ENCODE measurements at places on chromosomes 5 and 9.

GRCh38 chr5:22050931-22051330 lies 802.2 kb downstream of the CDH12 start:
- no peak for DNase-seq

- no peak for DNase-seq
These were observed 159.7 kb downstream of the ATP10B start for GRCh38 chr5:160692271-160692670.

GRCh38 chr5:6398570-6399230 lies 20.4 kb upstream of the MED10 start:
- DNase-seq = no peak

- DNase-seq = no peak
These were observed 140.8 kb downstream of the CEP120 start for GRCh38 chr5:123282444-123282843.

DNA sequence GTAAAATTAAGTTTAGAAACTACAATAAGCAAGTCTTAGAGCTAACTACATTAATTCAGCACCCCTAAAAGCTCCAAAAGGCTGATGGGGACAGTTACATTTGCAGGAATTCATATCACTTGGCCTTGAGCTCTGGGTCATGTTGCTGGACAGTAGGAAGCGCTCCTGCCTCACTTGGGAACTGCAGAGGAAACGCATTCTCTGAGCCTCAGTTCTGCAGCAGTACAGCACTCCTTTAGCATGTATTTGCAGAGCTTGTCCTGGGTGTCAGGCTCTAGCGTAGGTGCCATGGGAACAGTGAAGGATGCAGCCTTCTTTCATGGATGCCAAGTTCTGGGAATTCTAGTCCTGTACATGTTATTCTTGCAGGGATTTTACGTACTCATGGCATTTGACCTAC lies 710.4 kb downstream of the IRX1 start:
- no peak for DNase-seq

DNA sequence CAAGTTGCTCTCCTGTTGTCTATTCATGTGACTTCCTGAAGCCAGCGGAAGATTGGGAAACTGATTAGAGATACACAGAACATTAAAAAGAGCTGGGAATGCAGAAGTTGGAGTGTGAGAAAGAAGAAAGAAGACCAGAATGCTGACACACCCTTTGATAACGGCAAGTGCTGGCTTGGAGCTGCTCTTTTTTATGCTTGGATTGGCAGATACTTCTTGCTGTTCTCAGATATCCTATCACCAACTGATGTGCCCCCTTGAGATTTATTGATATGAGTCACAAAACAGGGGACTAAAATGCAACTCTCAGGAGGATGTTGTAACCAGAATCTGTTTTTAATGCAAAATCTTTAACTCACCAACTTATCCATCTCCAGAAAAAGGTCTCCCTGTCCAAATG lies 56.0 kb upstream of the ASTN2 start:
- no peak for DNase-seq

- DNase-seq = no peak
These were observed 21.4 kb downstream of the SPZ1 start for GRCh38 chr5:80341016-80341775.

DNA sequence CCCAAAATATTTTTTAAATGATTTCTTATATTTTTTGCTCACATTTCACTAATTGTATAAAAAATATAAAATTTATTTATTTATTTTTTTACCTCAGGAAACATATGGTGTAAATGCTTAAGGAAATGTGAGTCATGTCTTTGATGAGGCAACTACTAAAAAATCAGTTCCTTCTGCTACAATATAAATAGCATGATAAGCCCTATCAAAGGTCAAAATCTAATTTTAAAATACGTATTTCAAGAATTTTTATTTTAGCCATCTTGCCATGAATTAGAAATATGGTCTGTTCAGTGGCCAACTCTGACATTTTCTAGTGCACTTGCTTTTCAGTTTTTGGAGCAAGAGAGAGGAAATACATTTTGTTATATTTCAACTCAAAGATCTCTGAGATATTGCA lies 50.5 kb downstream of the PDE4D start:
- no peak for DNase-seq

DNA sequence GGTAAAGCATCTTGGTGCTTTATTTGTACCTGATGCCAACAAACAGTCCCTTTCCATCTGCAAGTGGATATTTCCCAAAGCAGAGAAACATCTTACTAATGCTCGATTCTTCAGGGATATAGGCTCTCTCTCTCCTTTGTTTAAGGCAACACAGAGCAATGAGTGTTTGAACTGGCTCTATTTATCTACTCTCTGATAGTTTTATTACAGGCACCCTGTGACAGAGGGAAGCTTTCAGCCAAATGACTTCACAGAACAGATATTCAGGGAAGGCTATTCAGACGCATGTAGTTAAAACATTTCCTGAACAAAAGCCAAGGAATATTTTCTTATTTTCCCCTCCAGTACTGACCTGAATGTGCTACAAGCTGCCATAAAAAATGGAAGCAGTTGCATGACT lies 141.8 kb downstream of the YIPF5 start:
- DNase-seq = no peak

GRCh38 chr5:127562252-127562651 lies 44.8 kb downstream of the PRRC1 start:
- no peak for DNase-seq

- no peak for DNase-seq
These were observed 24.7 kb downstream of the SLC9A3 start for GRCh38 chr5:499233-500209.

DNA sequence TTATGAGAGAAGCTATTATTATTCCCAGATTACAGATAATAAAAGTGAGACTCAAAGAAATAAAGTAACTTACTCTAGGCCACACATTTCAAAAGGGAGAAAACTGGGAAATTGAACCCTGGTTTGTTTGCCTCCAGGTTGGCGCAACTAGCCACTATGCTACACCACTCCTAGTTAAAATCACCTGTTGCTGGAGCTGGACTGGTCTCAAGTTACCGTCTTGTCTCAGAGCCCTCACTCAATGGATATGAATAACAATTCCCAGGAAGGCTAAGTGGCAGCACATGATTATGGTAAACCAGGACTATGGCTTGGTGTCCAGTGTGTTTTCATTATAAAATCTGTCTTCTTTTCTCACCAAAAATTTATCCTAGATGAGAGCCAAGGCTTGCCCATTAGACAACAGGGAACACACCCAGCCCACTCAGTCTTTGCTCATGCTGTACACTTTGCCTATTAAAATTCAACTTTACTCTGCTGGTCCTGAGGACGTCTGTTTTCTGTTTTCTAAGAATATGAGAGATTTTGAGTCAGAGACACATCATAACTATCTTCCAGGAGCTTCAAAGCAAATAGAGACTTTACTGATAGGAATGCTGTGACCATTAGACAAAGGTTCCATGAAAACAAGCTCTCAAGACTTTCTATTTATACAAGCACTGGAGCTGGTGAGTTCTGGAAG lies 58.1 kb downstream of the ADRB2 start:
- DNase-seq = no peak

GRCh38 chr5:76701298-76701697 lies 14.6 kb upstream of the F2R start:
- no peak for DNase-seq

DNA sequence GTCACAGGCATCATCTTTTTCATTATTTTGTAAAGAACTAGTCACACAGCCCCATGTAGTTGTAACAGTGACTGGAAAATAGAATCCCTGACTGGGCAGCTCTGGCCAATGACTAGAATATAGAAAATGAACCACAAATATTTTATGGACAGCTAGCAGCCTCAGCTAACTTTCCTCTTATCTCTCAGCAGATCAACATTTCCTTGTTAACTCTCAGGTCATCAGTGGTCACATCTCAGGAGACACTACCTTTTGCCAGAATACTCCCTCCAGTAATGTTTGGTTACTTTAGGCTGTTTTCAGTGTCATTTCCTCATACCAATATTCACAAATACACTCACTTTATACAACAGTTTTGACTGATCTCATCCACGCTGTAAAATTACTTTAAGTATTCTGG lies 43.9 kb downstream of the FAM169A start:
- DNase-seq = no peak

DNA sequence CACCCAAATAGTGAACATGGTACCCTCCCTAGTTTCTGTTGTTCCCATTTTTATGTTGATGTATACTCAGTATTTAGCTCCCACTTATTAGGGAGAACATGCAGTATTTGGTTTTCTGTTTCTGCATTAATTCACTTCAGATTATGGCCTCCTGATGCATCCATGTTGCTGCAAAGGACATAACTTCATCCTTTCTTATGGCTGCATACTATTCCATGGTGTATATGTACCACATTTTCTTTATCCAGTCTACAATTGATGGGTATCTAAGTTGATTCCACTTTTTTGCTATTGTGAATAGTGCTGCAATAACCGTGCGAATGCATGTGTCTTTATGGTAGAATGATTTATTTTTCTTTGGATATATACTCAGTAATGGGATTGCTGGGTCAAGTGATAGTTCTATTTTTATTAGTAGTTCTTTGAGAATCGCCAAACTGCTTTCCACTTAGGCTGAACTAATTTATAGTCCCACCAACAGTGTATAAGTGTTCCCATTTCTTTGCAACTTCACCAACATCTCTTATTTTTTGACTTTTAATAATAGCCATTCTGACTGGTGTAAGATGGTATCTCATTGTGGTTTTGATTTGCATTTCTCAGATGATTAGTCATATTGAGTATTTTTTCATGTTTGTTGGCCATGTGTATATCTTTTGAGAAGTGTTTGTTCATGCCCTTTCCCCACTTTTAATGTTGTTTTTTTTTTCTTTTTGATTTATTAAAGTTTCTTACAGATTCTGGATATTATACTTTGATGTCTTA lies 79.6 kb downstream of the SMIM15 start:
- no peak for DNase-seq

DNA sequence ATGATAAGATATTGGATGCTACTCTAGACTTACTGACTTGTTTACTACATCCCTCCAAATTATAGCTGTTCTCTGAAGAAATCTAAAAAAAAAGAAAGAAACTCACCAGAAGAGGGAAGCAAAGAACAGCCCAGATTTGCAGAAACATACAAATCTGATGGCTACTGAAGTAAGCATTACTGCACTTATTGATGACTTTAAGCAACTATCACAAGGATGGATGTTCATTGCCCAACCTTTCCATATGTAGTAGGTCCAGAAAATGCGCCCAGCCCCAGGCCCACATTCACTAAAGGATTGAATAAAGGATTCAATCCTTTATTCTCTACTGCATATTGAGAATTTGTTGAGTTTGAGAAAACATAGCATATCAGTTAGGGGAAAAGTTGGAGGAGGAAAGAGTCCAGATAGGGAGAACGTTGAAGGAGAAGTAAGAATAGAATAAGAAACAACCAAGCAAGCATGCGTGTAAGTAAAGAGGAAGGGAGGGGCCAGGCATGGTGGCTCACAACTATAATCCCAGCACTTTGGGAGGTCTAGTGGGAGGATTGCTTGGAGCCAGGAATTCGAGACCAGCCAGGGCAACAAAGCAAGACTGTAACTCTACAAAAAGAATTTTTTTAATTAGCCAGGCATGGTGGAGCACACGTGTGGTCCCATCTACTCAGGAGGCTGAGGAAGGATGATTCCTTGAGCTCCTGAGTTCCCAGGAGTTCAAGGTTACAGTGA lies 33.8 kb upstream of the DTWD2 start:
- DNase-seq = no peak

GRCh38 chr9:93094658-93095204 lies 1.3 kb upstream of the CARD19 start:
- no peak for DNase-seq

GRCh38 chr5:67146574-67146973 lies 50.0 kb downstream of the CD180 start:
- DNase-seq = no peak

DNA sequence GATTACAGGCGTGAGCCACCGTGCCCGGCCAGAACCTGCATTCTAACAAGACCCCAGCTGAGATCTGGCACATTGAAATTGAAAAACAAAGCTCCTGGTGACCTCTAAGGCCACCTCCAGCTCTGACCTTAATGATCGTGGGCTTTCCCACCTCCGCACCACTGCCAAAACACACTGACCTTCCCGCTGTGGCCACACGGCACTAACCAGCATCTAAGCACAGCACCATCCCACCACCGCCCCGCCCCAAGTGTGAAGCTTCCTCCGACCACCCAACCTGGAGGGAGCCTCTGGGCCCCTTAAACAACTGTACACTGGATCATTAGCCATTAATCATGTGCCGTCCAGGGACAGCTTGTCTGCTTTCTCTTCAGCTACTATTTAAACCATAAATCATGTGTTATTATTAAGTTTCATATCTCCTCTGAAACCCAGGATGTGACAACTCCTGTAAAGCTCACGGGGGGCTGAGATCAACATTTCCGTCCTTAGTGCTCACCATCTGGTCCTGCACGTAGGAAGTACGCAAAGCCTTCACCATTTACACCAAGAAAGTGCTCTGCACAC lies 80.6 kb downstream of the COL23A1 start:
- no peak for DNase-seq

DNA sequence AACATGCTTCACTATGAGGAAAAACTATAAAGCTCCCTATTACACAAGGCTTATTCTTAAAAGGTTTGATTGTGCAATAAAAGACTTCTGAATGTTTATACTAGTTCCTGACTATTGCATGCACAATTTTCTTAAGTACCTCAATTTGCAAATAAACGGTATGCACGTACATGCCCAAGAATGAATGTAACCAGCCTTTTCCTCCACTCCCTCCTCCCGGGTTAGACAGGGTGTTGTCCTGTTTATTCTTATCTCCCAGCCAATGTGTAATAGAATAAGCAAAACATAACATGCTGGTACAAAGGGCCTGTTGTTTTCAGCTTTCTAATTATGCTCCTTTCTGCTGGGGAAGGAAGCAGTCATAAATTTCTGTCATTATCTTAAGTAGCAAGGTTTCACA lies 79.1 kb downstream of the AOPEP start:
- no peak for DNase-seq

GRCh38 chr9:16519001-16519400 lies 351.5 kb downstream of the BNC2 start:
- no peak for DNase-seq

DNA sequence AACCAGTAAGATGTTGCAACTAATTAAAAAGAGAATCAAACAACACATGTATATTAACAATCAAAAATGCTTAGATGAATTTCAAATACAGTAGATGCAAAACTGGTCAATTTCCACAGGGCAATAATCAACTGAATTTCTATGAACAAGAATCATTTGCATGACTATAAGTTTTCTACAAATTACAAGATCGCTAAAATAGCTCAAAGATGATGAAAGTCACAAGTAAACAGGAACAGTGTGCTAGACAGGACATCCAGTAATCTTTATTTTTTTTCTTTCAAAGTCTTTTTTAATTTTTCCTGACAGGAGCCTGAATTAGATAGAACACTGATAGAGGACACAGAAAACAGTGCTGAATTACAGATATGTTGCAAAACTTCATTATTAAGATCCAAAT lies 608.2 kb upstream of the DAB2 start:
- DNase-seq = no peak
